ENCODE measurements at places on chromosomes 6 and 20.

GRCh38 chr6:147204843-147205311 is 660 bp downstream of the STXBP5 start:
- peak; percentile 14 for DNase-seq

DNA sequence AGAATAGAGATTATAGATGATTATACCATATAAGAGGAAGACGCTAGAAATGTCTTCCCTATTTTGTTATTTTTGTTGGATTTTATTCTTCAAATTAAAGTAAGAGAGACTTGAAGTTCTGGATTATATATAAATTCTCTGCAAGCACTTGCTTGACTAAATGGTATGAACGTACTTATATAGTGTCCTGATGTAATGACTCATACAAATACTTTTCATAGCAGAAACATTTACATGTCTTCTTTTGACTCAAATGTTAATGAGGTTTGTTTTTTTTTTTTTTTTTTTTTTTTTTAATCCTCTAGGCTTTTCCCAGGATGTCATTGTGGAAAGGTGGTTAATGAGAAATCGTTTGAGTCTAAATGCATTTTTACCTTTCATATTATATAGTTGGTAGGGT is 55.0 kb downstream of the PDE7B start:
- DNase-seq, result peak; percentile 64

DNA sequence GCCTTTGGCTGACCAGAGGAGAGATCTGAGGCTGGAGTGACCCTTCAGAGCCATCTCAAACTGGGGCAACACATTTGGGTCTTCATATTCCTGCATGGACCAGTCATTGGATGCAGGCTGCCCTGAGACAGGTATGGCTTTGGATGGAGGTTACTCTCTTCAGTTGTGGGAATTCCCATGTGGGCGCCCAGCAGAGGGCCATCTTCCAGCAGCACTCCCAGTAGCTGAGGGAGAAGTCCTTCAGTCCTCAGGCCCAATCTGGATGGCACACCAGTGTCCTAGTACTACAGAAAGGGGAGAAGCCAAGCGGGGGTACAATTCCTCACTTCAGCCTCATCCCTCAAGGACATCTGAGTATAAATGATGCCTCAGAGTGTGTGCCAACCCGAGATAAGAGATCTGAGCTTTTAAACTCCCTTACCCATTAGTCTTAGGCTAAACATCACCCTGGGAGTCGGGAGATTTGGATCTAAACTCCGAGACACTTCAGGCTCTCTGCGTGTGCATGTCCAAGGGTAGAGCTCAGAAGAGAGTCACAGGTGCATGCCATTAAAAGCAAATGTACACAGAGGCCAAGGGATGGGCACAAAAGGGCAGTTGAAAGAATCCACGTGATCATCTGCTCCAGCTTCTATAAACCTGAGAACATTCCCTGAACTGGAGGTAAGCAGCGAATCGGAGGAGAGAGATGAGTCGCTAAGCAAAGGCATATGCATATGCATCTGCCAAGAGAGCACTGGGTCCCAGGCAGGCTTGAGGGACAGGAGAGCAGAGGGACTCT is 204.6 kb downstream of the CD83 start:
- peak; percentile 17 for DNase-seq

GRCh38 chr20:44714102-44714700 is 968 bp upstream of the CCN5 start:
- DNase-seq, result no peak

GRCh38 chr20:47781632-47782031 is 3.6 kb downstream of the SULF2 start:
- no peak for DNase-seq

GRCh38 chr6:69846770-69847491 is 19.4 kb upstream of the COL19A1 start:
- no peak for DNase-seq

DNA sequence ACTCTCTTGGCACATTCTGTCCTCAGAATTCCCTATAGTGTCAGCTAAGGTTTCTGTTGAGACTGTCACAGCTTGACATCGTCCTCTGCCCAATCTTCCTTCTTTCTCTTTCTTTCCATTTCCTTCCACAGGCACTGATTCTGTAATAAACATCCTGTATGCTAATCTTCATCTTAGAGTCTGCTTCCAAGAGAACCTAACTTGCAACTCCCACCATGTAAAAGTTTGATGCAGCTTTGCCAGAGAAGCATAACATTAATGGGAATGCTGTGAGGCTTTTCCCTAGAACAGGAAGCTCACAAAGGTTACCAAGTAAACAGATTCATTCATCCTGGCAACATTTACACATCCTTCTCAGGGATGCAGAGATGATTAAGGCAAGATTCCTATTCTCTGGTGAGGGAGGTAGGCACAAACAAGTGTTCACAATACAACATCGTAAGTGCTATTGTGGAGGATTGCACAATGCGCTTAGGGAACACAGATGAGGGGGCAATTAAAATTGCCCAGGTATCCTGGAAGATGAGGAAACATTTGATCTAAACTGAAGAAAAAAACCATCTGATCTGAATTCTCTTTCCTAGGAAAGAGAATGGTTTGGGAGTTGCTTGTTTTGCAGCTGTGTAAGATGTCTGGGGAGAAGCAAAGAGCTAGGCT is 74.7 kb downstream of the GRM1 start:
- DNase-seq, result no peak

- DNase-seq, result no peak
Observed at GRCh38 chr6:29490055-29490454, 2.3 kb upstream of the MAS1L start.

Data from EL (cell line).